GM13977 (cell line): ENCODE measurements at places on chromosomes 4 and X.

DNA sequence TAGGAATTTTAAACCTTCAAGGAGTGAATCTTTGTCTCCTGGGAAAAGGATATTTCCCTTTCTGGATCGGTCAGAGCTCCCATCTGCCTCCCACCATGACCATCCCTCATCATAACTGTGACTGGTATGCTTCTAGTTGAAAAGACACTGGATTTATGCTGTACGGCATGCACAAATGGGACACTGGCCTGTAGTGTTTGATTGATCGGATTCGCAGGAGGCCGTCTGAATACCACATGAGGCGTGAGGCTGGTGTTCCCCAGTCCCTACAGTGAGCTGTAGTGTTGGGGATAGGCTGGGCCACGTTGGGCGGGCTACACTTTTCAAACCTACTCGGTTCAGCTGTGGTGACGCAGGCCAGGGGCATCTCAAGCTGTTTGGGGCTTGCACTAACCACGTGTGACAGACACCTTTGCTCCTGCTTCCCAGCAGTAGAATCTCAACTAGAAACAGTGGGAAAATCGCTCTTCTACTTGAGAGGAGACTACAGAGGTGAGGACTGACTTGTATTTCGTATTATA is 101.8 kb downstream of the MID1IP1 start:
- DNase-seq, result no peak

DNA sequence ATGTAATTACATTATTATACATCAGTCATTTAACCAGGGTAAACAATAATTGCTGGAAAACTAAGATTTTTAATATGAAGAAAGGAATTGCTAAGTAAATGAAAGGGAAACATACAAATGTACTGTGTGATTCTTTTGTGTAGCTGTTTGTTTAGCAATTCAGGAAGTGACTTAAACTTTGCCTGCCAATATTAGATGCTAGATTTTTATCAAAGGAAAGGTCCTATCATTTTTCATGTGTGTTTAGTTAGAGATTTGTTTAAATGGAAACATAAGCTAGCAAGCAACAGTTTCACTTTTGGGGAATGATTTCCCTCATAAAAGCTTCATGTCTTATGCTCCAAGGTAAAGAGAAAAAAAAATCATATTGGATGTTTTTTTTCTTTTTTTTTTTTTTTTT is 95.1 kb upstream of the LIMCH1 start:
- no peak for DNase-seq

DNA sequence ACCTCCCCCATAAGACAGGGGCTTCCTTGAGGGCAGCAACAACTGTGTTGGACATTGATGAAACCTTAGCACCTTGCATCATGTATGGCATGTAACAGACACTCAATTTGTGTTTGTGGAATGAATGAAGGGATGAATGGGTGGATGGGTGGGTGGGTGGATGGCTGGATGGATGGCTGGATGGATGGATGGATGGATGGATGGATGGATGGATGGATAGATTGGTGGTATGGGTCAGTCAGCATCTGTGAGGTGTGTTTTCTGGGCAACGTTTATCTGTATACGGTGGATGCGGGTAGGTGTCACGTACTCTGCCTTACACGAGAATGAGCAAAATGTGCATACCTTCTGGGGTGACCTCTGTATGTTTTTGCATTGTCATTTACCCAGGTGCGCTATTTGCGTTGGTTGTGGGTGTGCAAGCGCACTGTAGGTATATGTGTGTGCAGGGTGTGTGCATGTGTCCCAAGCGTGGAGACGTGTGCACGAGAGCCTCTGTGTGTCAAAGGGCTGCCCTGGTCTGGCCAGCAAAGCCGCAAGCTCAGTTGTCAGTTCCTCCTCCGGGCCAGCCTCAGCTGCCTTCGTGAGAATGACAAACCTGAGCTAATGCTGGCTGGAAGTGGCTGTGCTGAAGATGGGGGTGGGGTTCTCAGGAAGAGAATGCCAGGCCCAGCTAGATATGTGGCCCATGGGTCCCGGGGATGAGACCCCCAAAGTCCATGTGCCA is 26.5 kb downstream of the ELF4 start:
- no peak for DNase-seq

DNA sequence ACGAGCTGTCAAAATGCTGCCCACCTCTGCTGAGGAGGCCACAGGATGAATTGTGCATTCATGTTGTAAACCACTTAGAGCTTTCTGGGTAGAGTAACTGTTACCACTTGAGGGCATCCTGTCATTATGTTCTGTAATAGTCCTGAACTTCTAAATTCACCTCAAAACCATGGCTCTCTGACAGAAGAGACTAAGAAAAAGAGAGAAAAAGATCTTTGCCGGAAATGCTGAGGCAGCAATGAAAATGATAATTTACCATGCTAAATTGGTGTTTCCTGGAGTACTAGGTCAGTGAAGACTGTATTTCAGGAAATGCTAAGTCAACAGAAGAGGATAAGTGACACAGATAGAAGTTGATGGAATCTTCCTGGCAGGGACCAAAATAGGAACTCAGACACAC is 942.3 kb upstream of the SLIT2 start:
- DNase-seq, result no peak

DNA sequence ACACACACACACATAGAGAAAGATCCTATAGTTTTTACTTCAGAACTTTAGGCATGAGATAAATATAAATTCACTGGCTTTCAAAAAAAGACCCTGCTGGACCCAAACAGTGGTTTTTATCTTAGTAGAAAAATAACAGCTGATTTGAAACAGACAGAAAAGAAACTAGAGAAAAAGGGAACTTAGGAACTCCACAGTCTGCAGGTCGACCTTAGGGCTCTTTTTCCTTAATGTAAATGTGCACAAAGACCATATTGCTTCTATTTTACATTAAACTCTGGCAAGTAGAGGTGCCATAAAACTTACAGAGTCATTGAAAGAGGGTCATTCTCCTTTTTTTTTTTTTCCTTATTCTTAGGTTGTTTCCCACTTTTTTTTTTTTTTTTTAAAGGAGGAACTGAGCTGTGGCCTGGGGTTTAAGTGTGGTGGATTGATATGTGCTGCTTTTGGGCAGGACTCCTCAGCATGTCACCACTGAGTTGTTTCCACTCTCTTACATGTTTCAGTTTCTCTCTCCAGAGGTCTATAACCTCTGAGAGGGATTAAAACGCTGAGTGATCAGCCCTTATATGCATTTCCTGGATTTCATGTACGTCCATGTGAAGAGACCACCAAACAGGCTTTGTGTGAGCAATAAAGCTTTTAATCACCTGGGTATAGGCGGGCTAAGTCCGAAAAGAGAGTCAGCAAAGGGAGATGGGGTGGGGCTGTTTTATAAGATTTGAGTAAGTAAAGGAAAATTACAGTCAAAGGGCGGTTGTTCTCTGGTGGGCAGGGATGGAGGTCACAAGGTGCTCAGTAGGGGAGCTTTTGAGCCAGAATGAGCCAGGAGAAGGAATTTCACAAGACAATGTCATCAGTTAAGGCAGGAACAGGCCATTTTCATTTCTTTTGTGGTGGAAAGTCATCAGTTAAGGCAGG is 70.8 kb upstream of the PACRGL start:
- DNase-seq, result no peak

DNA sequence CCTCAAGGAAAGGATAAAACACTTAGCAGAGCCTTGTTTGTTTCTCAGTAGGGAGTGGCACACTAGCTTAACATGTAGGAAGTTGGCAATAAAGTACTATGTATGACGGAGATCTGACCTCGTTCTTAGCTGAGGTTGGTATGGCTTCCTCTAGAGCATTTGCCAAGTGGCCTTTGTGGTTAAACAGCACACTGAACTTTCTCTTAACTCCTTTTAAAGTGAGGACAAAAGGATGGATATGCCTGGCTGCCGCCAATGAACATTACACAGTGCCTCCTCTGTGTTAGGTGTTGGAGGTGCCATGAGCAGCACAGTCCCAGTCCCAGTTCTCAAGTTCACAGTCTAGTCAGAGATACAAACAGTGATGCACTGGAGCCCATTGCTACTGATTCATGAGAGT is 54.4 kb downstream of the VGLL1 start:
- no peak for DNase-seq

GRCh38 chr4:176340871-176341685 is 21.3 kb downstream of the SPCS3 start:
- DNase-seq, result peak; percentile 41

DNA sequence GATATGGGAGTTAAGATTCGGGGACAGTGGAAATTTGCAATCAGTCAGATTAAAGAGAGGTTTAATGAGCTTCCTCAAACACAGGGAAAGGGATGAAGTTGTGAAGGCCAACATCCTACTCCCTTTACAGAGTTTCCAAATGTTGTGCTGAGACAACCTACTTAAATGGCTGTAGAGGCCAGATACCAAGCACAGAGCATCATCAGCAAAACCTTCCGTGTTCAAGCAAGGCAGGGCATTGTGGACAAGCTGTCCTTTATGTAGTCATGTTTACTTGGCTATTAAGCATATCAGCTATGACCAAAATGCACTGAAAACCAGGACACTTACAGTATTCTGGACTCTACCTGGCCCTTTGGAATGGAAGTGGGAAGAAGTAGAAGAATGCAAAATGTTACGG is 197.3 kb downstream of the DMD start:
- no peak for DNase-seq

- no peak for DNase-seq
Measured at GRCh38 chr4:145483514-145483913, 1.9 kb downstream of the SMAD1 start.

- no peak for DNase-seq
Measured at GRCh38 chr4:175246941-175247340, 328.8 kb downstream of the ADAM29 start.

DNA sequence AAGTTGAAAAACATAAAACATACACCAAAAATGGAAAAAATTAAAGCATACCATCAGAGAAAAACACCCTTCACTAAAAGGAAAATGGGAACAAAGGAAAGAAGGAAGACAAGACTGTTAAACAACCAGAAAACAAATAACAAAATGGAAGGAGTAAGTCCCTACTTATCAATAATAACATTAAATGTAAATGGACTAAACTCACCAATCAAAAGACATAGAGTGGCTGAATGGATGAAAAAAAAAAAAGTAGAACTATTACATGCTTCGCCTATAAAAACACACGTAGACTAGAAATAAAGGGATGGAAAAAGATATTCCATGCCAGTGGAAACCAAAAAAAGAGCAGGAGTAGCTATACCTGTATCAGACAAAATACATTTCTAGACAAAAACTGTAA is 19.4 kb upstream of the TMSB15A start:
- DNase-seq, result no peak

DNA sequence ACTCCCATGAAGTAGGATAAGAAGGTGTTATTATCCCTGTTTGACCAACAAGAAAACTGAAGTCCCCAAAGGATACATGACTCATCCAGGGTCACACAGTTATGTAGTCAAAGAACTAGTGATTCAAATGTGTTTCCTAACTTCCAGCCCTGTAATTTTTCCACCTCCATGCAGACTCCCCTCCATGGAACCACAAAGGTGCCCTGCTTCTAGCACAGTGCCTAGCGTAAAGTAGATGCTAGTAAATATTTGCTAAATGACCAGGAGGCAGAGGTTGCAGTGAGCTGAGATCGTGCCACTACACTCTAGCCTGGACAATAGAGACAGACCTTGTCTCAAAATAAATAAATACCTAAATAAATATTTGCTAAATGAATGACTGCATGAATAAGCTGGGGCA is 55.8 kb downstream of the FRMPD3 start:
- no peak for DNase-seq

DNA sequence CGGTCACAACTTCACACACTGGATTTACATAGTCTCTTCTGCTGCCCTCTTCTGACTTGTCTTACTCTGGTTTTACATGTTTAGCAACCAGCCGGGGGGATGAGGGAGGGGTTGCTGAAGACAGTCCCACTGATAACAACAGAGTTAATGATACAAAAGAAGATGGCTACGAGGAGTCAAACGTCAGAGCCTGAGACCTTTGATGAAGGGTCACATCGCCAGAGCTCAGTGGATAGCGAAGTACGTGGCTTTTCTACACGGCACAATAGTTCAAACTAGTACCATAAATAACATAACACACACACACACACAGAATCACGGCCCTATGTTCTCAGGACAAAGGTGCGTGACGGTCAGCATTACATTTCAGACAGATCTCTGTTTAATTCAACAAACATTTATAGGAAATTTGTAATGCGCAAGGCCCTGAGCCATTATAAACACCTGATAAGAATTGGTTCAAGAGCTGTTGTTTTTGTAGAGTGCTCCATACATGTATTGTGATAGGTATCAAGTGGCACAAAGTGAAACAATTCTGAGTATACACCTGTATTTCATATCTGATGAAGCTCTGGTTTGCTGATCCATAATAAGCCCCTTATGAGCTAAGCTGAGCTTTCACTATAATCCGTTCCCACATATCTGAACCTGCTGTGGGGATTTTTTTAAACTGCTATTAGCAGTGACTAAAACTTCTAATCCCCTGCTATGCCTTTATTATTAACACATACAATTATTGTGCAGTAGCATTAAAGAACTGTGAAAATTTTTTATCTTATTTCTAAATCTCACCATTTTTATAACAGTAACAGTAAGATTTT is 100.0 kb downstream of the NR3C2 start:
- DNase-seq, result no peak

DNA sequence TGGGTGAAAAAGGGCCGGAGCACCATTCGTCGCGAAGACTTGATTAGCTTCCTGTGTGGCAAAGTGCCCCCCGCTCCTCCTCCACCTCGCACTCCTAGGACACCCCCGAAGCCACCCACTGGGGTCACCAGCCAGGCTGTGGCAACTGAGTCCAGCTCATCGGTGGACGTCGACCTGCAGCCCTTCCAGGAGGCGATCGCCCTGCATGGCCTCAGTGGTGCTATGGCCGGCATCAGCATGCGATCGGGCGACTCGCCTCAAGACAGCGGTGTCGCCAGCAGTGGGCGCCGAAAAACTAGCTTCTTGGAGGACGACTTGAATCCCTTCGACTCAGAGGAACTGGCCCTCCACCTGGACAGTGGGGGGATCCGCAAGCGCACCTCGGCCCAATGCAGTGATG is 126.8 kb upstream of the CXorf66 start:
- DNase-seq, result no peak

DNA sequence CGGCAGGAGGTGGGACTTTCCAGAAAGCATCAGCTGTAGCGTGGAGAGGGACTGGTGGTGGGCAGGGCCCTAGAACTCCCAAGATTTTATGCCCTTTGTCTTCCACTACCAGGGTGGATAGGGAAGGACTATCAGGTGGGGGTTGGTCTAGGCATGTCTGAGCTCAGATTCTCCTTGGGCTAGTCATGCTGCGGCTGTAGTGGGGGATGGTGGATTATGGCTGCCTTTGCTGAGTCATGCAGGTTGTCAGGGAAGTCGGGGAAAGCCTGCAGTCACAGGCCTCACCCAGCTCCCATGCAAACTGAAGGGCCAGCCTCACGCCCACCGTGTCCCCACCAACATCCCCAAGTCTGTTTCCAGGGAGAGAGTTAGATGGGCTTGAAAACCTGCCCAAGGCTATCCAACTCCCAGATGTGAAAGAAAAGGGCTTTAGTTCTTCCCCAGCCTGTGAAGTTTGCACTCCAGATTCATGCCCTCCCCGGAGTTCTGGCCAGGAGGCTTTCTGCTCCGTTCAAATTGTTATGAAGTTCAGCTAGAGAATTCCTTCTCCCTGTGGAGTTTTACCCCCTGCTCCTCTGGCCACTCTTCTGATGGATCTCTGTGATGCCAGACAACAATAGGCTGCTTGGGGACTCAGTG is 13.4 kb upstream of the MEPE start:
- no peak for DNase-seq

GRCh38 chrX:23864742-23865326 is 42.9 kb downstream of the APOO start:
- no peak for DNase-seq

GRCh38 chrX:48683411-48683982 is at the start of gene WAS:
Gene WAS (plus strand): TSS chrX:48683799. CDS start chrX:48683854, 55 bp downstream.
- DNase-seq, result peak; percentile 78

- no peak for DNase-seq
Measured at GRCh38 chr4:158020176-158020575, 152.6 kb downstream of the GASK1B start.

- no peak for DNase-seq
Measured at GRCh38 chr4:38166082-38166481, 205.9 kb downstream of the PTTG2 start.
